Glutamatergic neuron (in vitro differentiated cells): ENCODE measurements at places on chromosomes 5 and 9.

GRCh38 chr5:44320188-44320587 lies 69.0 kb downstream of the FGF10 start:
- no peaks in the 10 kb centered on the region for H3K36me3 ChIP-seq
- H3K27me3 ChIP-seq, result no peaks in the 10 kb centered on the region
- H3K4me3 ChIP-seq, result no peak overlapping the region
- no peaks in the 10 kb centered on the region for H3K4me1 ChIP-seq

- no peak overlapping the region for H3K27ac ChIP-seq
- H3K27me3 ChIP-seq, result no peaks in the 10 kb centered on the region
- H3K4me3 ChIP-seq, result no peak overlapping the region
- H3K4me1 ChIP-seq, result peaks cover 10% of the 10 kb centered on the region
- peaks cover 6% of the 10 kb centered on the region for H3K36me3 ChIP-seq
- DNase-seq, result no peak
Observed at GRCh38 chr5:168649306-168649705, 70.1 kb upstream of the PANK3 start.

GRCh38 chr5:158511454-158511853 lies 588.3 kb downstream of the EBF1 start:
- no peak overlapping the region for H3K27ac ChIP-seq
- peaks cover 7% of the 10 kb centered on the region for H3K36me3 ChIP-seq
- no peak for DNase-seq
- H3K4me3 ChIP-seq, result no peak overlapping the region

DNA sequence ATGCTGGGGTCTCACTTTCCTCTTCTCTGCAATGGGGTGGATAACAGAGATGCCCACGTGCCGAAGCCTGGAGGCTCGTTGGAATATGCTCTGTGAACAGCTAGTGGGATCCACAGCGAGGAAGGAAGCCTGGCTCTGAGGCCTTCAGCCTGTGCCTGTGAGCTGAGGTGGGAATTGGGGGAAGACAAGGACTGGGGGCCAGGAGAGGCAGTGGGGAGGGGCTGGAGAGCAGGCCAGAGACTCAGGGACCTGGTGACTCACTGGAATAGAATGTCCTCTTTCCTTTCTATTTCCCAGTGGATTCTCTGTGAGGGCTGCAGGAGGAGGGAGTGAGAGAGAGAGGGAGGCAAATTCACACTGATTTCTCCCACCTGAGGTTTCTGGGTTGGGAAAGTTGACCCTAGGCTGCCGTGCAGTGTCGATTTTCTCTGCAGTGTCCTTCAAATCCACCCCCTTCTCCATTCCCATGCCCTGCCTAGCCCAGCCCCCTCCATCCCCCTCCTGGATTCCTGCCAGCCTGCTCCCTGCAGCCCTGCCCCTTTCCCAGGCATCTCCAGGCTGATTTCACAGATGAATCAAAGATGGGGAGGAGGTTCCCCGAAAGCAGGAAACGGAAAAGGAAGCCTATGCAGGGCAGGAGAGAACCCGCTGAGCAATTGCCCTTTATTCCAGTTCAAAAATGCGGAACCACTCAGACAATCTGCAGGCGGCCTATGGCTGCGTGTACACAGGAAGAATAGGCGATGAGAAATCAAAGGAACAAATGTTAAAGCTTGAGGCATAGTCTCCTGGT lies 1.4 kb upstream of the SPAAR start:
- no peaks in the 10 kb centered on the region for H3K36me3 ChIP-seq
- H3K27ac ChIP-seq, result peak overlapping the region; percentile 88
- peaks cover 36% of the 10 kb centered on the region for H3K4me1 ChIP-seq
- no peak for DNase-seq

DNA sequence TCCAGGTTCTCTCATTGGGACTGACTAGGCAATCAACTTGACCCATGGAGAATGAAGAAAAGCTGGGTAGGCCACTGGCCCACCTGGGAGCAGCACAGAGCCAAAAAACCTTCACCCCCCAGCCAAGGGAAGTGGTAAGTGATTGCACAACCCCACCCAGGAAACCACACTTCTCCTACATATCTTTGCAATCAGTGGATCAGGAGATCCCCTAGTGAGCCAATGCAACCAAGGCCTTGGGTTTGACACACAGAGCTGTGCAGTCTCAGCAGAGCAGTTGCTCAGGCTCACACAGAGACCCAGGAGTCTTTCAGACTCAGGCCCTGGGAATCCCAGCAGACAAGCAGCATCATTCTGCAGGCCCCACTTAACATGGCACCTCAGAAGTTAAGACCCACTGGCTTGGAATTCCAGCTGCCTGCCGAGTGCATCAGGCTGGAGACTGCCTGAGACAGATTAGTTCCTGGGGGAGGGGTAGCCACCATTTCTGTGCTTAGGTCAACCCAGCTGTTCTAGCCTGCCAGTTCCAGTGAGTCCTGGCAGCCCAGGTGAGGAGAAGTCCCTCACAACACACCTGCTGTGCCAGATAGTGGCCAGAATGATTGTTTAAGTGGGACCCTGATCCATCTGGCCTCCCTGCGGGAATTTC lies 136.4 kb downstream of the SAXO1 start:
- no peak overlapping the region for H3K4me3 ChIP-seq
- H3K27me3 ChIP-seq, result no peaks in the 10 kb centered on the region
- DNase-seq, result no peak
- peaks cover 4% of the 10 kb centered on the region for H3K4me1 ChIP-seq

DNA sequence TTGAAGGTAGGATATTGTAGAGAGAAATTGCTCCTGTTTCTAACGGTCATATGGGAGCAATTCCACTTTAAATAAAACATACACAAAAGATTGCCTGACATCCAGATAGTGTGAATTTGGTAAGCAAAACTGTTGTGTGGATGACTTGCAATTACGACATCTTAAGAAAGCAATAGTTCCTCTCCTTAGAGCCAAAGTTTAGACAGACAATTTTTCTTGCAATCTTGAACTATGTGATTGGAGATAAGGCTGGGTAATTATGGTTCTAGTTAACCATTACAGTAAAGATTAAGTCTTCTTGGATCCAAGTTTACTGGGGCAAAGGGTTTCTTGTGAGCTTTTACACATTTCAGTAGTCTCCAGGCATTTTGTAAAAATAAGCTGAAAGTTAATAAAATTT lies 1080.6 kb upstream of the CDH6 start:
- no peaks in the 10 kb centered on the region for H3K4me1 ChIP-seq
- no peaks in the 10 kb centered on the region for H3K27me3 ChIP-seq
- H3K36me3 ChIP-seq, result no peaks in the 10 kb centered on the region
- H3K27ac ChIP-seq, result no peak overlapping the region
- no peak for DNase-seq

GRCh38 chr9:115770521-115770920 lies 383.1 kb upstream of the PAPPA start:
- no peak overlapping the region for H3K27ac ChIP-seq
- H3K27me3 ChIP-seq, result no peaks in the 10 kb centered on the region
- DNase-seq, result no peak

GRCh38 chr5:36675282-36675681 lies 68.9 kb downstream of the SLC1A3 start:
- H3K27ac ChIP-seq, result no peak overlapping the region
- DNase-seq, result no peak
- H3K36me3 ChIP-seq, result no peaks in the 10 kb centered on the region
- H3K27me3 ChIP-seq, result no peaks in the 10 kb centered on the region
- H3K4me1 ChIP-seq, result peaks cover 7% of the 10 kb centered on the region
- no peak overlapping the region for H3K4me3 ChIP-seq

DNA sequence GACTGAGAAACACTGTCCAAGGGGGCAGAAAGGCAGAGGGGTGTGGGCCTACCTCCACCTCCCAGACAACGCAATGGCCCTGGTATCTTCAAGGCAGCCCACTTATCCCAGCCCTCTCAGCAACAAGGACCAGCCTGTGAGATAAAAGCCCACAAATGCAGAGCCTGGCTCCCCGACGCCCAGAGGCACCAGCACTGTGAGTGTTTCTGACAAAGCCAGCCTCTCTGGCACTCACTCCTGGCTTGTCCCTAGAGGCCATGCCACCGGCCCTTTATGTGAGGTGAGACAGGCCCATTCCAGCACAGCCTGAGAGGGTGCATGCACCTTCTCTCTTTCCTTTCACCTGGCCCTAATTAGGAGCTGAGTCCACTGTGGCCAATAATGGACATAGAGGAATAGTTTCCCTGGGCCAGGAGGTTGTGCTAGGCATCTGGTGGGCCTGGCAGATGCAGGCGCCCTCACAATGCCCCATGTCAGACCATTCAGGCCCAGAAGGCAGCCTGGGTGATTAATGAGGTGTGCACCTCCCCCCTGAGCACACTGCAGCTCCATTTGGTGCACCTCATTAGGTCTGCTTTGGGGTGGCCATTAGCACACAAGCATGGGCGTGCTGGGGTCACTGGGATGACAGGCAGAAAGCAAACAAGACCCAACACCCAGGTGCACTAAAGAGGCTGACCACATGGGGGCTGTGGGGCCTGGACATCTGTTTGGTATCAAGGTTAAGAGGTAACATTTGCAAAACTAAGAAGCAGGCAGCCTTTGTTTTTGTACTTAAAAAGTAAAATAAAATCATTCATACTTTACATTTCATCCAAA lies 176.0 kb downstream of the MED10 start:
- H3K4me1 ChIP-seq, result no peaks in the 10 kb centered on the region
- peaks cover 2% of the 10 kb centered on the region for H3K27me3 ChIP-seq
- no peak overlapping the region for H3K27ac ChIP-seq
- peaks cover 15% of the 10 kb centered on the region for H3K36me3 ChIP-seq

- H3K4me3 ChIP-seq, result no peak overlapping the region
- no peak for DNase-seq
- H3K4me1 ChIP-seq, result peaks cover 12% of the 10 kb centered on the region
- no peaks in the 10 kb centered on the region for H3K27me3 ChIP-seq
Observed at GRCh38 chr9:119101048-119101447, 268.2 kb downstream of the BRINP1 start.

- no peak for DNase-seq
- H3K27ac ChIP-seq, result no peak overlapping the region
- no peak overlapping the region for H3K4me3 ChIP-seq
- peaks cover 4% of the 10 kb centered on the region for H3K36me3 ChIP-seq
Observed at GRCh38 chr9:120402741-120403542, 177.0 kb downstream of the CDK5RAP2 start.

- H3K4me3 ChIP-seq, result no peak overlapping the region
- no peak for DNase-seq
- no peak overlapping the region for H3K27ac ChIP-seq
- H3K36me3 ChIP-seq, result peaks cover 6% of the 10 kb centered on the region
Observed at GRCh38 chr5:168642019-168642418, 62.9 kb upstream of the PANK3 start.

DNA sequence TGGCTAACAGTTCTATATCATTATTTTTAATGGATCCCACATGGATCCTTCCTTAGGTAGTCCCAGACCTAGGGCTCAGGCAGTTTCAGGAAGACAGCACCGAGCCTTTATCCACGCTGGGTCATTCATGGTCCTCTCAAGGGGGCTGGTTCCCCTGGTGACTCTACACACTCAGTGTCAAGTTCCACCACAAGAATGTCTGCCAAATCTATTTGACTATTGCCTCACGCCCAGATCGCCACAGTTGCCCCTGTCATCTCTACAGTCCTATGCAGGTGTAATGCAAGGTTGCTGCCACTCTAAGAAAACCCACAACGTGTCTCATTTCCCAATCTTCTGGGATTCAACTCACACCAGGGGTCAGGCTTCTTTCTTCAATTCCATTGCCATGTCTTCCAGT lies 8.0 kb upstream of the ZNF366 start:
- H3K36me3 ChIP-seq, result no peaks in the 10 kb centered on the region
- no peak for DNase-seq
- no peak overlapping the region for H3K27ac ChIP-seq
- peaks cover 6% of the 10 kb centered on the region for H3K4me1 ChIP-seq
- no peak overlapping the region for H3K4me3 ChIP-seq

- no peak for DNase-seq
- H3K4me1 ChIP-seq, result no peaks in the 10 kb centered on the region
- no peak overlapping the region for H3K4me3 ChIP-seq
- no peak overlapping the region for H3K27ac ChIP-seq
- H3K36me3 ChIP-seq, result no peaks in the 10 kb centered on the region
Observed at GRCh38 chr5:37037840-37038239, 161.3 kb downstream of the NIPBL start.

- no peaks in the 10 kb centered on the region for H3K36me3 ChIP-seq
- DNase-seq, result no peak
- H3K27me3 ChIP-seq, result no peaks in the 10 kb centered on the region
- no peak overlapping the region for H3K4me3 ChIP-seq
Observed at GRCh38 chr9:20603524-20604268, 18.6 kb downstream of the MLLT3 start.

DNA sequence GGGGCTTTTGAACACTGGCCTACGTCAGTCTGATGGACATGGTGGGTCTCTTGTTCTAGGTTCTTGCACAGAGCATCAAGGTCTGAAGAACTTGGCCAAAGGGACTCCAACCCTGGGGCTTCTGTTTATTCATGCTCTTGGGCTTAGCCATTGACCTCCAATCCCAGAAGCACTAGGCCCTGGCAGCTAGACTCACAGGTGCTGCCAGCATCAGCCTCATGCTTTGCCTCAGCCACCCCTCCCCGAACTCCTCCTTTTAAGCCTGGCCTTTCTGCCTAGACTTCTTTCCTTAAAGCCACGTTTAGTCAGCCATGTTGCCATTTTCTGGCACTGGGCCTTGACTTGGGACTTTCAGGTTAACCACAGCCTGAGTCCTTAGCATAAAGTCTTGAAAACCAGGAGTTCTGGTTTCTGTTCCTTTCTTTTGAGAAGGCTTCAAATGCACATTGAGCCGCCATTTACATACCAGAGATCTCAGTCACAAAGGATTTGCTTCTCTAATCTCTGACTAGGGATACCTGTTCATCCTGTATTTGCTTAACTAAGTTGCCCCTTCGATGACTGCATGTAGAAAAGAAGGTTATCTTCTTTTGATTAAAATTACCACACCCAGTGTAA lies 54.7 kb downstream of the ANGPTL2 start:
- DNase-seq, result no peak
- H3K27me3 ChIP-seq, result no peaks in the 10 kb centered on the region
- H3K36me3 ChIP-seq, result peaks cover 10% of the 10 kb centered on the region
- peaks cover 7% of the 10 kb centered on the region for H3K4me1 ChIP-seq
- no peak overlapping the region for H3K4me3 ChIP-seq
- H3K27ac ChIP-seq, result no peak overlapping the region

DNA sequence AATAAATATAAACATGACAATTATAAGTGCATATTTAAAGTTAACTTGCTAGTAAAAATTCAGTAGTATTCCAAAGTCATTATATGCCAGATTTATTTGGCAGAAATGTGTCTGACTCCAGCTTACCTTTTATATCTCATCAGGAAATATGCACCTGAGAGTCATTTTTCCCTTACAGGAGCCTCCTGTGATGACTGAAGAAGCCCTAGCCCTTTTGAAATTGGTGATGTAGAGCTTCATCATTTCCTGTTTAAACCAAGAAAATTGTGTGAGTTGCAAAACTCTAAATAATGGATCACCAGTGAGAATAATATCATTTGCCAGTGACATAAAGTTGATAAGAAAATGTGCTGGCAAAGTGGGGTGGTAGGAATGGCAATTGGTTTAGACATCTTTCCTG lies 42.1 kb upstream of the CTNND2 start:
- peaks cover 2% of the 10 kb centered on the region for H3K27me3 ChIP-seq
- no peak overlapping the region for H3K4me3 ChIP-seq
- DNase-seq, result no peak
- H3K36me3 ChIP-seq, result no peaks in the 10 kb centered on the region

- H3K27me3 ChIP-seq, result peaks cover 2% of the 10 kb centered on the region
- no peak overlapping the region for H3K27ac ChIP-seq
- H3K4me1 ChIP-seq, result no peaks in the 10 kb centered on the region
- H3K36me3 ChIP-seq, result no peaks in the 10 kb centered on the region
- H3K4me3 ChIP-seq, result no peak overlapping the region
Observed at GRCh38 chr5:79493596-79494345, 20.2 kb downstream of the HOMER1 start.
